H54 (cell line): ENCODE measurements at places on chromosomes 6 and 20.

DNA sequence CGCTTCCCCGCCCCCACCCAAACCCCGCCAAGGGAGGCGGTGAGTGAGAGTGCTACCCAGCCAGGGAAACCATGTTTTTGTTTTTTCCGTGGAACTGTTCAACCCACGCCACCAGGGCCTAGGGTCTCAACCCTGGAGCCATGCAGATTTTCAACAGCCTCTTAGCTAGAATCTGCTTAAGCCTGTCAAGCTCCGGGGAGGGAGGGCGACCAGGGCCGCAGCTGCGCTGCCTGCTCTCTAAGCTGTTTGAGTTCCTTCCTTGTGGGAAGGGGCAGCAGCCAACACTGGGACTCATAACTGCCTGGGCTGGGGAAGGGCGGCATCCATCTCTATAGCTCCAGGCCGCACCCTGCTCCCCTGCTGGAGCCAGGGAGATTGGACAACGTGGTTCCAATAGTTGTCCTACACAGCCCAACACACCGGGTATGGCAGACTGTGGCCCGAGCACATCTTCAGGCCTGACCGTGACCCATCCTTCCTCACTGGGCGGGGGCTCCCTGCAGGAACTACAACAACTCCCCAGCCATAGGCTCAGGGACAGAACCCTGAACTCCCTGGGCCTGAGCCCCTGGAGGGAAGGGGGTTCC lies 1065.7 kb upstream of the MANEA start:
- no peak for DNase-seq

DNA sequence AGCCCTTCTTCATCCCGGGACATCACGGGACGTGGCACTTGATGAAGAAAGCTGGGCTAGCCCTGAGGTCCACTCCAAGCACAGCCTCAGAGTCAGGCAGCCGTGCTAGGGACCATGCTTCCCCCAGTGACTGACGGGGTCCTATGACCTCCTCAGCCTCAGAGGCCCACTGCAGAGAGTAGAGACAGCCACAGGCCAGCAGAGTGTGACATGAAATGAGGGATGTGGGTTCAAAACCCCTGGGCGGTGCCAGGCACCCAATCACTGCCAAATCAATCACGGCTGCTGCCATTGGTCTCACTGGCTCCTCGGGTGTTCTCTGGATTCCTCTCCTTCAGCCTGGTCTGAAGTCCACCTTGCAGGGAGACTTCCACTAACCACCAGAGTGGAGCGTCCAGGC lies 197.7 kb upstream of the CDH4 start:
- DNase-seq: no peak

DNA sequence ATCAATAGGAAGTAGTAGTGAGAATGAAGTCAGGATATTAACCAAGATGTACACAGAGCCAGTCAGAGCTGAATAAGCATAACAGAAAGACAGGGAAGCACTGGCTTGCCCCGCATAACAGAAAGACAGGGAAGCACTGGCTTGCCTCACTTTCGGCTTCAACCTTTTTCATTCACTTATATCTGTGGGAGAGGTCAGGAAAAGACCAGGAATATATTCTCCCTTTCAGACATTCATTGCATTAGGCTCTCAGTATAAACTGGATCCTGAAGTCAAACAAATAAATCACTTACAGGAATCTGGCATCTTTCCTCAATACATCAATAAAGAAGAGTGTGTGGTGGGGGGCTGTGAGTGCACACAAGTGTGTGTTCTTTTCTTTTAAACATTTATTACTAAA lies 437.6 kb downstream of the C6orf118 start:
- no peak for DNase-seq

- no peak for DNase-seq
Measured at GRCh38 chr6:149154261-149154821, 163.2 kb upstream of the TAB2 start.

DNA sequence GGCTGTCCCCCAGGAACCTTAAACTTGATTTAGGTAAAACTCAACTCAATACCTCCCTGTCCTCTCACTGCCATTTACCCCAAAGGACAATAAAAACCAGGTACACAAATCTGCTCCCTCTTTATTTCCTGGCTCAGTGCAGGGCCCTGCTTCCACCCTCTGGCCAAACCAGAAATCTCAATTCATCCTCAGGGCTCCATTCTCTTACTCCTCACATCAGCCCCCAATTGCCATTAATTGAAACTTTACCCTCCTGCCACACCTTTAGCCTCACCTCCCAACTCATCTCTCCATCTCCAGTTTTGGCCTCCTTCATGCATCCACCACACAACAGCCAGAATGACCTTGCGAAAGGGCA lies 10.5 kb downstream of the ZBTB2 start:
- no peak for DNase-seq

DNA sequence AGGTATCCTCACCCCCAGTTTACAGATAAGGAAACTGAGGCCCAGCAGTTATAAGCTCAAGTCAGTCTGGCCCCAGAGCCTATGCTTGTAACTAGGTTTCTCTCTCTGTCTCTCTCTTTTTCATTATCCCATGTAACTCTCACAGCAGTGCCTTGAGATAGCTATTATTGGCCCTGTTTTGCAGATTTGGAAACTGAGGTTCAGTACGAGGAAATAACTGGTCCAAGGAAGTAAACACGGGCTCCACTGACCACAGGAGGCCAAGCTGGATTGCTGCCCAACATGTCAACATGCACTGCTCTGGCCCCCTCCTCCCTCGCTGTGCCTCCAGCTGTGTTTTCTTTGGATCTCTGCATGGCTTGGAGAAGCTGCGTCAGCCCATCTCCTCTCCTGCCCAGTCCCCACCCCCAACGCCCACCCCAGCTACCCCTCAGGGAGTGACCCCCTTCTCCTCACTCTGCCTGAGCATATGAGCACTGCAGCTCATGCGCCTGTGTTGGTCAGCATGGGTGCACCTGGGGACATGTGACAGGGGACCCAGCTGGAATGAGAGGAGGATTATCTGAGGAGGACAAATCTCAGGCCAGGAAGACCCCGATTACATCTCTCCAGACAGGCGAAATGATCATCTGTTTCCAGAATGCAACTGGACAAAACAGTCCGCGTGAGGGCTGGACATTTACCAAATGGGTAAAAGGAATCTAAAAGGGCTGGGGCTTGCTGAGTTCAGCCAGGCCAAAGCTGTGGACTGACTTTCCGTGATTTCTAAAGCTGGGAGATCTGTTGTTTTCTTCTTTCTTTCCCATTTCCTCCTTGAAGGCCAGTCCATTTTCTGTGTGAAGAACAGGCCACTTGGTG lies 7.8 kb upstream of the PLTP start:
- no peak for DNase-seq

DNA sequence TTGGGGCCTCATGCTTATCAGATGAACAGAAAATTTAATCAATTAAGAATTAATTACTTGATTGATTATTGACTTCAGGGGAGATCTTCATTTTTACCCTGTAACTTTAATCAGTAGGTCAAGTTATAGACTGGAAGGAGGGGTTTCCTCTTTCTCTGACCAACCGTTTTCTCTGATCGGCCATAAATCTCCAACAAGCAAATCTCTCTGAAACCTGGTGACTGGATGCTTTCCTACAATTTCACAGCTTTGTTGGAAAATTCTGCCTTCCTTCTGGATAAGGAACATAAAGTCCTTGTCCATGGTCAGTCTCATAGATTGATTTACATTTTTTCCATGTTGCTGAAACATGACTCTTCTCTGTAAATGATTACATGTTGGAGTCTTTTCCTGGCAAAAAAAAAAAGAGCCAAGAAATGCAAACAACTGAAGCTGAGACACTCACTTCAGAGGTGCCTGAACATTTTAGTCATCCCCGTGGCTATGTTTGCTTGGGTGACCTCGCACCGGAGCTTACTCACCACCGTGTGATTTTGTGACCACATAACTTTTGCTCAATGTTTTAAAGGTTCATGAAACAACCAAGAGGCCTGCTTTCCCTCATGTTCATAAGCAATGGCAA lies 31.0 kb downstream of the IRF4 start:
- DNase-seq: peak; percentile 99

- no peak for DNase-seq
Measured at GRCh38 chr6:26400626-26401025, 1.4 kb upstream of the BTN3A1 start.

- no peak for DNase-seq
Measured at GRCh38 chr20:35738410-35739179, 3.5 kb downstream of the RBM39 start.

DNA sequence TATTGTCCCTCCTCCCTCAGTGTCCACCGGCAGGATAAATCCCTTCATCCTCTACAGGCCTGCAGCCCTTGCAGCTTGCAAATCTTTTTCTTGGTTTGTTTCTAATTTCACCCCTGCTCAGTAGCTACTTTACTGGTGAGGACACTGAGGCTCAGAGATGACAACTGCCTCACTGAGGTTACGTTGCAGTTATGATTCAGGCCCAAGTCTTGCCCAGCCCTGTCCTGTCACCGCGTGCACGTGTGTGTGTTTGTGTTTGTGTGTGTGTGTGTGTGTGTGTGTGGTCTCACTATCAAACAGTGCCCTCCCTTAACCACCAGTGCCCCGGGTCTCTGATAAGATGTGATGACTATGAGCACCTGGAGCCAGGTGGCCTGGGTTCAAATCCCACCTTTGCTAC lies 21.1 kb downstream of the FAM110A start:
- no peak for DNase-seq

GRCh38 chr6:144681334-144681733 lies 396.2 kb downstream of the UTRN start:
- no peak for DNase-seq

- no peak for DNase-seq
Measured at GRCh38 chr6:164151161-164152120, 736.9 kb downstream of the QKI start.

DNA sequence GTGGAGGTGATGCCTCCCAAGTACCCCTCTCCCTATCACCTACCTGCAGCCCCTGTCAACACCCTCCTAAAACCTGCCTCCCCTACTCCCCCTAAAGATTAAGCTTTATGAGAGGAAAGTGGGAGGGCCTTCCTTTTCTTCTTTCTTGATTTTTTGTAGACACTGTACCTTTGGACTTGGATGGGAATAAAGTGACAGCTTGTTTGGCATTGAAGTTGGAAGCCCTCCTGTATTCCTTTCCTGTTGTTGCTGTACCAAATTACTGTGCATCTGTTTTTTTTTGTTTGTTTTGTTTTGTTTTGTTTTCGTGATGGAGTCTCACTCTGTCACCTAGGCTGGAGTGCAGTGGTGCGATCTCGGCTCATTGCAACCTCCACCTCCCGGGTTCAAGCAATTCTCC lies 99.3 kb upstream of the NFATC2 start:
- DNase-seq: no peak

DNA sequence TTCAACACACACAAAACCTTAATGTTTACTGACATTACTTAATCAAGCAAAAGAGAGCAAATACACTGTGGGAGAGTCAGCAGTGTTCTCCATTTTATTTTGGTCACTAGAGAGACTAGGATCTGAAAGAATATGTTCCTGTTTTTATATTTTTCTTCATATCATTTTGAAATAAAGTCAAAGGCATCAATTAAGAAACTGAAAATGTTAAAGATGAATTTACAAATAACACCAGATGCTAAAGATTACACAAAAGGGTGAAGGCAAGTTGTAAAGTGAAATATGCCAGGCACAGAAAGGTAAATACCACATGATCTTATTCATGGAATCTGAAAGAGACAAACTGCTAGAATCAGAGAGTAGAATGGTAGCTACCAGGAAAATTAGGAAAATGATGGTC lies 60.3 kb upstream of the FABP7 start:
- no peak for DNase-seq

DNA sequence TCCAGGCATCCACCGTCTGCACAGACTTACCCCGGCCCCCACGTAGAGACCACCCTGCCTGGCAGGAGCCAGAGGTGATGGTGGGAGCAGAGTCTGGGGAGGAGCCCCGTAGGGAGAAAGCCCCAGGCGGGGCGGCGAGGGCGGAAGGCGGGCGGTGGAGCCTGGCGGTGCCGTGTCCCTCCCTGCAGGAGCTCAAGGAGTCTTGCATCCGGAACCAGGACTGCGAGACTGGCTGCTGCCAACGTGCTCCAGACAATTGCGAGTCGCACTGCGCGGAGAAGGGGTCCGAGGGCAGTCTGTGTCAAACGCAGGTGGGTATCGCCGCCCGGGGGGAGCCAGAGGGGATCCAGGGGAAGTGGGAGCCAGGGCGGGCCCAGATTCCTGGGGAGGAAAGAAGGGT lies 6.0 kb downstream of the CLPSL1 start:
- no peak for DNase-seq

- no peak for DNase-seq
Measured at GRCh38 chr6:52340603-52340880, 21.4 kb upstream of the PAQR8 start.

DNA sequence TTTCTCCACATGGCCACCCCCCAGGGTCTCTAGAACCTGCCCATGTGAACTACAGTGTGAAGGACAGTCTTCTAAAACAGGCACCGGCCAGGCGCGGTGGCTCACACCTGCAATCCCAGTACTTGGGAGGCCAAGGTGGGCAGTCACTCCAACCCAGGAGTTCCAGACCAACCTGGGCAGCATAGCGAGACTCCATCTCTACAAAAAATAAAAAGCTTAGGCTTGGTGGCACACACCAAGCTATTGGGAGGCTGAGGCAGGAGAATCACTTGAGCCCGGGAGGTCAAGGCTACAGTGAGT lies 13.7 kb downstream of the ACSS1 start:
- no peak for DNase-seq

- no peak for DNase-seq
Measured at GRCh38 chr6:72579865-72580264, 42.0 kb upstream of the KCNQ5 start.

DNA sequence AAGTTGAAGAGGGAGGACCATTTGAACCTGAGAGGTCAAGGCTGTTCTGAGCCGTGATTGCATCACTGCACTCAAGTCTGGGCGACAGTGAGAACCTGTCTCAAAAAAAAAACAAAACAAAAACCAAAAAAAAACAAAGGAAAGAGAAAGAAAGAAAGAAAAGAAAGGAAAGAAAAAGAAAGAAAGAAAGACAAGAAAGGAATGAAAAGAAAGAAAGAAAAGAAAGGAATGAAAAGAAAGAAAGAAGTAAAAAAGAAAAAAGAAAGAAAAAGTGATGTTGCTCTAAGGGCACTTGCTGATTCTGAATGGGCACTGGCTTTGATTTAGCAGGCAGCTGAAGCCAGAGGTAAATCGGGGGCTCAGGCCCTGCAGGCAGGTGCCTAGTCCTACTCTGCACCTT lies 161.0 kb downstream of the MCHR2 start:
- DNase-seq: no peak

DNA sequence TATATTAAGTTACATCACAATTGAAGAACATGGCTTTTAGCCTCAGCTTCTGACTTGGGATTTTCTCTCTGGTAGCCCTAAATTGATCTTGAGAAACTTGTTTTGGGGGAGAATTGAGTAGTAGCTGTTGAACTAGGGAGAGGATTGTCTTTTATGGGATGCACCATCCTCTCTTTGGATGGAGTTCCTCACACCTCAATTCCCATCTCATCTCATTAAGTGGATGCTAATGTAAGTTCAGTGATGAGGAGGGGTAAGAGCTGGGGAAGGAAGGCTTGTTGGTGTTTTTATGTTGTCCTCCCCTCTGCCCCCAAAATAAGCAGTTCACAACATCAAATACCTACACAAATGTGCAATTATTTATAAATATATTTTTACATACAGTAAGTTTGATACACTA lies 4.0 kb downstream of the GJA1 start:
- DNase-seq: no peak

GRCh38 chr6:51094271-51094670 lies 275.6 kb downstream of the TFAP2B start:
- no peak for DNase-seq
